ENCODE measurements at places on chromosomes 13 and 19.
A peak's percentile ranks its signal among the peaks of the same experiment; 100 is the strongest.

- DNase-seq = no peak
Measured at GRCh38 chr19:52522551-52522950, 4.9 kb upstream of the ZNF808 start.

GRCh38 chr19:38700350-38700901 lies 43.8 kb downstream of the CAPN12 start:
- DNase-seq = no peak

GRCh38 chr13:56736966-56737365 lies 403.8 kb upstream of the PRR20A start:
- no peak for DNase-seq

GRCh38 chr13:30659980-30660379 lies 42.3 kb downstream of the USPL1 start:
- DNase-seq = no peak

DNA sequence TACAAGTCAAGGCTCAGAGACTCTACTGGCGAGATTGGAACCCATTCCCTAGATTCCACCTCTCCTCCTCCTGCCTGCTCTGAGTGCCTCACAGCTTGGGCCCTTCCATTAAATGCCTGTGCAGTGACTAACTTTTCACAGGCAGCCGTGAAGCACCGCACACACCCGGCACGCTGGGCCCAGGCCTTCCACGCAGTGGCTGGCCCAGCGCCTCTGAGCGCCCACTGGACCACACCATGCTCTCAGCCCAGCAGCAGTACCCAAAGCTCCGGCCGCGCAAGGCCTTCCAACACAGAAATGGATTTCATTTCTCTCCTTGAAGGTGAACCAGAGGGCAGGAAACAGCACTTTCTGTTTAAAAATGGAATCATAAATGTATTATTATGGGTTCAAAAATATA lies 26.0 kb downstream of the RAB20 start:
- DNase-seq = no peak

DNA sequence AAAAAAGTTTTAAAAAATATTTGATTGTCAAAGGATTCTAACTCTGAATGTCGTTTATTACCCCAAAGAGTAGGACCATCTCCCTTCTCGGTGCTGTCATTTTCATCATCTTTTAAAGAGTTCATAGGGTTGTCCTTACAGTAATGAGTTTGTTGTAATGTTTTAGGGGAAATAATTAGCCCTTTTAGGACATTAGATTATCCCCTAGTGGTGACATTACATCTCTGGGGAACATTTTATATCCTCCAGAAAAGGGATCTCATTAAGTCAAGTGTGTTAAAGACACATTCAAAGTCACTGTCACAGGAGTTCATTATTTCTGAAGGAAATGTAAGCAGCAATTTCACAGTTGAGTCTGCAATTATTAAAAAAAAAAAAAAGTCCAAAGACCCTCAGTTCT lies 99.3 kb upstream of the GJB6 start:
- no peak for DNase-seq

DNA sequence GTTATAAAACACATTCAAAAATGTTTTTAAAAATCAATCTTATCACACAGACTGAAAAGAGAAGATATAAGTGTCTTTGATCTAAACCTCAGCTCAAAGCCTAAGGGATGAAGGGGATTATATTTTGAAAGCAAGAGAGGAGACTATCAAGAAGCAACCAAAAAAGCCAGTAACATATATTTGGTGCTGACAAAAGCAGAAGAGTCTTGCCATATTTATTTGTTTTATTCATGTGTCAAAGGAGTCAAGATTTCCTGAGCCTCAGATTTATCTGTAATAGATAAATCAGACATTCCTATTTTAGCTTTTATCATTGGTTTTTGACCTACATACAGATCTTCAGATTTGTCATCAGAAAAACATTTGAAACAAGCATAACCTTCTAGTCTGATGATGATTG lies 798.6 kb upstream of the PCDH9 start:
- no peak for DNase-seq

GRCh38 chr19:31278555-31279435 lies 70.4 kb downstream of the TSHZ3 start:
- DNase-seq = no peak

DNA sequence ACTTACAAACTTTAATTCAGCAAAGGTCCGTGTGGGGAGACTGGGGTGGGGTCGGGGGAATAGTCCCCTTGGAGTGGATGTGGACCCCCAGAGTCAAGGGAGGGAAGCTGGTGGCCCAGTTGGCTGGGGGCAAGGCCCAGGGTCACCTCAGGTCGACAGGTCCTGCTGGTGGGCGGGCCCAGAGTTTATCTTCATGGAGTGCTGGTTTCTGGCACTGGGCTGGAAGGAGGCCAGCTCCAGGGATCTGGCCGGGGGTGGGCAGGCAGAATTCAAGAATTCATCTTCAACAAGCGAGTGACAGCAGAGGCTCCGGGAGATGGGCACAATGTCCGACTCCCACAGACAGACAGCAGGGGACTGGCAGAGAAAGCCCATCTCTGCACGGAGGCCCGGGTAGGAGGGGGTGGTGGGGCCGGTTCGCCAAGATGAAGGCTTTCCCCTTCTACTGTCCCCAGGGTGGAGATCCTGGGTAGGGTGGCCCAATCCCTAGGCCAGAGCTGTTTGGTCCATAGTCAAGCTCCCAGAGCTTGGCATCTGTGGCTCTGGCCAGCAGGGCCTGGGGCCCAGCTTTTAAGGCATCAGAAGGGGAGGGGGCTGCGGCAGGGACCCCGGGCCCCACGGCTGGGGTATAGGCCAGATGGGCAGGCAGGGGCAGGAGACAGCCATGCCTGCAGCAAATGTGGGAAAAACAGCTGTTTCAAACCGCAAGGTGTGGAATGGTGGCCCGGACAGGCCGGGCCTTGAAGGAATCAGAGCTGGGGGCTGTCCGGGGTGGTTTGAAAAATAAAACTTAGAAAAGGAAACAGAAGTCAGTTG lies 622 bp upstream of the FDX2 start:
- DNase-seq = no peak

DNA sequence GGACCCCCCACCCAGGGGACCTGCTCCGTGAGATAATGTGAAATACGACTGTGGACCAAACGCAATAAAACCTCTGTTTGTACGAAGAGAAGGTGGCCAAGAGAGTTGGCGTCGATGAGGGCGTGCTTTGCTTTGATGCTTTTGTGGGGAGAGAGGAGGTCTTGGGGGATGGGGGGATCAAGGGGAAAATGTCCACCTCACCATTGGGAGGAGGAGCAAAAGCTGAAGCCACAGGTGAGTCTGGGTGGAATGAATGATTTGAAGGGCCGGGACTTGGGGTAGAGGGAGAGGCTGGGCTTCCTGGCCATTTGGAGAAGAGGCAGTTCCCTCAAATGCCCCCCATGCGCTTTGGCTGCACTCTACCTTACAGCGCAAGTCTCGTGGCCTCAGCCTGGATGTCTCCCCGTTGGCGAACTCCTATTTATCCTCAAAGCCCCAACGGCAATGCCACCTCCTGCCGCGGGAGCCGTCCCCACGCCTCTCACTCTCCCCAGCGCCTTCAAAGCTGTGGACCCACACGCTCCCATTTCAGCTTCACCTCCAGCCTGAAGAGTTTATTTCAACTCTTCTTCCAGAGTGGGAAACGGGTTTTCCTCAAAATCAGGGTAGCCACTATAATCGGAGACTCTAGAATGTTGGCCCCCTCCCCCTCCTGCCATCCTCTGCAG lies 795 bp upstream of the ABCA7 start:
- no peak for DNase-seq

DNA sequence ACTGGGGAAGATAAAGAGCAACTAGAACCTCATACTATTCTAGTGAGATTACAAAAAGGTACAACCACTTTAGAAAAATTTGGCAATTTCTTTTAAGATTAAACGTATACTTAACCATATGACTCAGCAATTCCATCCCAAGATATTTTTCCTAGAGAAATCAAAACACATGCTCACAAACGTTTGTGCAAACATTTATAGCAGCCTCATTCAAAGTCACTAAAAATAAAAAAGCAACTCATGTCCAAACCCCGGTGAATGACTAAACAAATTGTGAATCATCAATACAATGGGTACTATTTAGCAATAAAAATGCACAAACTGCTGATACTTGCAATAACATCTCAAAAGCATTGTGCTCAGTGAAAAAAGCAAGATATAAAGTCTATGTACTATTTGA lies 121.5 kb downstream of the FRY start:
- no peak for DNase-seq

DNA sequence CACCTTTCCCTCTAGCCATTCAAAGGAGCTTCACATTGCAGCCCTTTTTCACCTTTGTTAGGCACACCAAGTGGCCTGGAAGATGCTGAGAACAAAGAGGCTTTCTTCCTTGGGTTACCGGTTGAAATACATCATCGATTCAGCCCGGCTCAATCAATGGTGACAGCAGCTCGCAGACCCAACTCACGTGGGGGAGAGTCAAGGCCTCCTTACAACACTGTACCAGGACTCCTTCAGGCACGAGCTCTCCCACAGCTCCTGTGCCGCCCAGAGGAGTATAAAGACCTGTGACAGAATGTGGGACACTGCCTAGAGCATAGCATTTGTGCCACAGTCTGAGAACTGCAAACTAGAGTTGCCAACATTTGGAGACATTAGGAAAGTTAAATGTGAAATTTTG lies 3.9 kb upstream of the LRRC63 start:
- no peak for DNase-seq

DNA sequence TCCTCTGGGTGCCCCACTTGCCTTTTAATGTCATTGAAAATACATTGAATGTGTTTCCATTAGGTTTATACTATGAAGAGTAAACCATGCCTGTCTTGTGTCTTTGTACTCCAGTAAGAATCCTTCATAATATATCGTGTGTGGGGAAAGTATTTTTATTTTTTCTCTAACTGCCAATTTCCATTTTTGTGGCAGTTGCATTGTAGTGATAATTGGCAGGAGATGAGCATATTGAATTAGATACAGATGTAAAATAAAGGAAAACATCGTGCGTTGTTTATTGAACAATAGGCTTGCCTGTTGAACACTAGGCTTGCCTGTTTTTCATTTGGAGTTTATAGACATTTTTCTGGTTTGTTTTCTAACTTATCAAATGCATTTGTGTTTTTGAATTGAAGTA lies 218.8 kb downstream of the NBEA start:
- DNase-seq = no peak

- DNase-seq = no peak
Measured at GRCh38 chr19:1126984-1127760, 23.4 kb downstream of the GPX4 start.

- no peak for DNase-seq
Measured at GRCh38 chr13:39895254-39895653, 239.8 kb downstream of the COG6 start.

- DNase-seq = no peak
Measured at GRCh38 chr19:58474291-58474996, 1.7 kb upstream of the ZNF446 start.

GRCh38 chr13:52454459-52454819 lies 839 bp upstream of the CKAP2 start:
- peak; percentile 44 for DNase-seq

GRCh38 chr13:48808683-48809082 lies 155.0 kb downstream of the CYSLTR2 start:
- no peak for DNase-seq

GRCh38 chr19:23415034-23415433 lies 19.8 kb upstream of the ZNF91 start:
- no peak for DNase-seq

- no peak for DNase-seq
Measured at GRCh38 chr13:99326012-99326411, 18.8 kb upstream of the GPR183 start.

DNA sequence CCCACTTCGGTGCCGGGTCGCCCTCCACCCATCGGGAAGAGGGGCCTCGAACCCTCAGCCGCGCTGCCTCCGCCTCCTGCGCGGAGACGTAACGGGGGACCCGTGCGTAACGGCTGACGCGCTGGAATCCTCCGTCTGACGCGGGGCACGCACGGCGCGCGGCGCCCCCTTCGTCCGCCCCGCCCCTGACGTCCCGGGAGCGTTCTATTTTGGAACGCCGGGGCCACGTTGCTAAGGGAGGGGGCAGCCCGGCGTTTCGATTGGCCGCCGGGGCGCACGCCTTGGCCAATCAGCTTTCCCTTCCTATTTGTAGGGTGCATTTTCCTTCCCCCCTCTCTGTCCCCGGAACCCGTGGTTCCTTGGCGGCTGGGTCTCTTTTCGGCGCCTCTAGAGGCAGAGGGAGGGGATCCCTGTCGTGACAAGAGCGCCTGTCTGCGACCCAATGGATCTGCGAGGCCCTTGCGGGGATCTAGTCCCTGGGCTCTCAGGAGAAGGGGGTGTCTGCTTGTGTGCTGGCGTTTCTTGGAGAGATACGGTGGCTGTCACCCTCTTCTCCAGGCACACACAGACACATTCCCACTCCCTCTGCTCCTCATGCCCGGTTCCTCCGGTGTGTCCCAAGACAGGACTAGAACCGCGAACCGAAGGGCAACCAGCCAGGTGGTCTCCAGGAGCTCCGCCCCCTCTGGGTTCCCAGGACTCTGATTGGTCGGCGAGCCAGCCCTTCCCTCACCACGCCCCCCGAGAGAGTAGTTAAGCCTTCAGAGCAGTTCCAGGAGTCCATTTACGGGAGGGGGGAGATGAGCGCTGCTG lies 1.5 kb downstream of the FOSB start:
- peak; percentile 87 for DNase-seq

DNA sequence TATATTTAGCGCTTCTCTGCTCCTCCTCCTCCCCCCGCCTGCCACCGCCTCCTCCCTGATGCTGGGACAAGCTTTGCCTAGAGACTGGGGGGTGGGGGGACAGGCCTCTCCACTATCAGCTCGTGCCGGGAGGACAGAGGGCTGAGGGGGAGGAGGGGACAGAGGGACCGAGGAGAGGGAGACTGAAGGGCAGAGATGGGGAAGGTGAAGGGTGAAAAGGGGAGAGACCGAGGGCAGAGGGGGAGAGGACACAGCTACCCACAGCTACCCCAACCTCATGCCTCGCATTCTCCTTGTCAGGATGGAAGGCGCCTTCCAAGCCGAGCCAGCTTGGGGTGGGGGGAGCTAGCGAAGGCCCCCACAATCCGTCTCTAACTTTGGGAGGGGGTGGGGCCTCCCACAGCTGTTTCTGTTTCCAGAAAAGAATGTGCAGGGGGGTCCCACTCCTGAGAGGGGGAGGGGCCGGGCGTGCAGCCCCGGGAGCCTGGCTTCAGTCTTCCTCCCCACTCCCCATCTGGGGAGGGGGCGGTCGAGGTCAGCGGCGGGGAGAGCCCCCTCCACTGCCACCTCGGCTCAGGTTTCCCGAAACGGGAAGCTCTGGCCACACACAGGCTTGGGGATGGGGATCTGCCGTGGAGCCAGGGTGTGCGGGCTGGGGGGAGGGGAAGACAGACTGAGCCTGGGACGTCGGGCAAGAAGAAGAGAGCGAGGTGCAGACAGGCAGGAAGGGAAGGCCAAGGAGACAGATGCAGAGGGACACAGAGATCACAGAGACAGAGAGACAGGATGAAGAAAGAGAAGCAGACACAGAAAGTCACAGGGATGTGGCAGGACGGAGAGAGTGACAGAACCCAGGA lies 1.6 kb downstream of the DACT3 start:
- no peak for DNase-seq

DNA sequence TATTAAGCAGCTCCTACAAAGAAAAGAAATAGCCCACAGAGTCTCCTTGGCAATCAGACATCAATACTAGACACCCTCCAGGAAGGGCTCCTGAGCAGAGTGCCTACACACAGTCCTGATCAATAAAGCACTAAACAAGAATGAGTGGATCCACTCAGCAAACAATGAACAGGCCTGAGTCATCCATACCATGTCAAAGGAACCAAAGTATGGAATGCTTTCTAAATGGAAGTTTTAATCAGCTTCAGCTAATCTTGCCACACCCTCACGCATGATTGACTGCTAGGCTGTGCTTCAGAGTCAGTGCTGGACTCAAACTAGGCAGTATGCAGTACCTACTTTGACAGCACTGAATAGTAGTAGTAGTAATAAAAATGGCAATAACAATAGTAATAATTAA lies 392.7 kb upstream of the HTR2A start:
- no peak for DNase-seq

Data from CD4-positive, alpha-beta T cell treated with Interleukin-4 for 1 hour (primary cell).